Sigmoid colon (tissue), 7 donors: ENCODE measurements at places on chromosomes 3 and 15. TPM values are rescaled to one million over a fixed set of nuclear protein-coding genes. Genes with fewer than 3 reads are reported as not detected.

CRELD1 gene
- total RNA-seq = 51.6 TPM

PPARG gene
- 11.5 TPM for total RNA-seq

EPHA3 gene
- total RNA-seq = 12.7 TPM

GASK1A gene
- total RNA-seq = 18.9 TPM

PLA2G4D gene
- not detected for total RNA-seq

AHSG gene
- not detected for total RNA-seq
